ENCODE measurements at places on chromosomes 16 and 17.

GRCh38 chr16:55653106-55653505, 2.7 kb upstream of the SLC6A2 start:
- DNase-seq: no peak

DNA sequence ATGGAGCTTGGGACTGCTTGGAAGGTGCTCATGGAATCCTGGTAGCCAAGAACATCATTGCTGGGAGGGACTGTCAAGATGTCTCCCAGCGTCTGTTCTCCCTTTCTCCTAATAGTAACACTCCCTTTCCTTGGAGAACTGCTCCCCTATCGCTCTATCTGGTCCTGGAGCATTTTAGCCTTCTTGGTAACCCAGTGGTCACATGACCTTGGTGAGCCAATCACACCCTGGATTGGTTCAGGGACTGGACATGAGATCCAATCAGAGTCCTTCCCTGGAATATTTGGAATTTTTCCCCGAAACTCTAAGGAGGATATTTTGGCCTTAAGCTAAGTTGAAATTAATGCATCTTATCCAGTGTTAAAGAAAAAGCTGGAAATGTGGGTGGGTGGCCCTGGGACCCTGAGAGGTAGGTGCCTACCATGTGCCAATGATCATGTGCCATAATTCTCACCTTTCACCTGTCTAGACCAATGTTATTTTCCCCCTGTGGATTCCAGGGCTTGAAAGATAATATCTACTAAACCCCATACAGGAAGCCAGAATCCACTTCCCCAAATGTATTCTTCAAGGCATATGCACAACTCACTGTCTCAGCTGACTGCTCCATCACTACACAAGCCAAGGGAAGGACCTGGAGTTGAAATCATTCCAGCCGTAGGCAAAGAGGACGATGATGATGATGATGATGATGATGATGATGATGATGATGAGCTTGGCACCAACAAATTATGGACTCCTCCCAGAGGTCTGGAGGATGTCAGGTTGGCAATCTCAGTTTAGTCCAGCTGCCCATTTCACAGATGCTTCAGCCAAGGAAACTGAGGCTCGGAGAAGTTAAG, 193.2 kb downstream of the RAB11FIP4 start:
- no peak for DNase-seq

DNA sequence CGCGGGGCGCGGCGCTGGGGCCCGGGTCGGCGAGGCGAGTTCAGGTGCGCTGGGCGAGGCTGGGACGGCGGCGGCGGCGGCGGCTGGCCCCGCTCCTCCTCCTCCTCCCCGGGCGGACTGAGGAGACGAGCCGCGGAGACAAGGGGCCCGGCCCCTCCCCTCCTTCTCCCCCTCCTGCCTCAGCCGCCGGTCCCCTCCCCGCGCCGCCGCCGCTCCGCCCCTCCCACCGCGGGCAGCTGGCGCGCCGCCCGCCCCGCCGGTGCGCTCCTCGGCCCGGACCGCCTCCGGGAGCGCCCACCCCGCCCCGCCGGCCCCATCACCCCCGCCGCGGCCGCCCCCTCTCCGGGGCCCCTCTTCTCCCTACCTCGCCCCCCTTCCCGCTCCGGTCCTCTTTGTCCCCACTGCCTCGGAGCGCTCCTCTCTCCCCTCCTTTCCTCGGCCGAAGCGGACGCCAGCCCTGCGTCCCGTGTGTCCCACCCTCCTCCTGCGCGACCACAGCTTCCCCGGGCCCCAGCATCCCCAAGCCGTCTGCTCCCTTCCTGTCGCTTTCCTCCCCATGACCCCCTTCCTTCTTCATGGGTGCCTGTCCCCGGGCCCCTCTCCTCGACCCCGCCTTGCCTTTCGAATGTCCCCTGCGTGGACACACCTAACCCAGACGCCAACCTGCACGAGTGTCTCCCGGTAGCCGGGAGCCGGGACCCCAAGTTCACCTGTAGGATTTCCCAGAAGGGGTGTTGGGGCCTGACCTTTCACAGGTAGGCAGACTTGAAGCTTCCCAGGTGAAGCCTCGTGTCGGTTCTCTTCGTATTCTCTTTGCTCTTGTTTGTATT, at the start of gene TOX3:
TOX3 (minus strand) TSS at position 140 of the 830 bp plus-strand sequence. CDS start 420 bp downstream, outside the sequence.
- no peak for DNase-seq

DNA sequence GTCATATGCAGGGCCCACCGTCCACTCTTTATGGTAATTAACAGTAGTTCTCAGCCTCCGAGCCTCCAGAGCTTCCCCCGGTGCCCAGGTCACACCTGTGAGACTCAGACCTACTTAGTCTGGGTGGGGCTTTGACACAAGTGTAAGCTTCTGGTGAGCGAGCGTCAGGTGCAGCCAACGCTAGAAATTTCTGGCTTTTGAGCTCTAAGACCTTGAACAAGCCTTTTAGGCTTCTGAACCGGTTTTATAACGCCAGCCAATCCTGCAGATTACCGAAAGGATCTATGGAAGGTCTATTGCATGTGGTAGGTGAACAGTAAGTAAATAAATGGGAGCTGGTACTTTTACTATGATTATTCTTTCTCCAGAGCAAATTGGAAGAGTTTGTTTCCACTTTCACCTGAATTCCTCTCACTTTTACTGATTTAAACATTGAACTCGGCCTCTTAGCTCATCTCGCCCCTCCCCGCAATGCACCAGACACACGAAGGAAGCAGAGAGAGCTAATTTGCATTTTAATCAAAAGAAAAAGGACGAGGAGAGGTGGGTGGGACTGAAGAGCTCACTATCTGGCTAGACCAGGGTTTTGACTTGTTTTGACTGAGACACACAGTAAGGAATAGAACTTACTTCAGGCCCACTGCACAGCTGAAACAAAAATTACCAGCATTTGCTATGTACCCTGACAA, 47.1 kb downstream of the ABAT start:
- DNase-seq: no peak

GRCh38 chr17:40993839-40994238, at the start of gene KRTAP3-3:
TSS of gene KRTAP3-3 (minus strand) at chr17:40994164. CDS start at chr17:40994097, 67 bp downstream.
- DNase-seq: no peak

DNA sequence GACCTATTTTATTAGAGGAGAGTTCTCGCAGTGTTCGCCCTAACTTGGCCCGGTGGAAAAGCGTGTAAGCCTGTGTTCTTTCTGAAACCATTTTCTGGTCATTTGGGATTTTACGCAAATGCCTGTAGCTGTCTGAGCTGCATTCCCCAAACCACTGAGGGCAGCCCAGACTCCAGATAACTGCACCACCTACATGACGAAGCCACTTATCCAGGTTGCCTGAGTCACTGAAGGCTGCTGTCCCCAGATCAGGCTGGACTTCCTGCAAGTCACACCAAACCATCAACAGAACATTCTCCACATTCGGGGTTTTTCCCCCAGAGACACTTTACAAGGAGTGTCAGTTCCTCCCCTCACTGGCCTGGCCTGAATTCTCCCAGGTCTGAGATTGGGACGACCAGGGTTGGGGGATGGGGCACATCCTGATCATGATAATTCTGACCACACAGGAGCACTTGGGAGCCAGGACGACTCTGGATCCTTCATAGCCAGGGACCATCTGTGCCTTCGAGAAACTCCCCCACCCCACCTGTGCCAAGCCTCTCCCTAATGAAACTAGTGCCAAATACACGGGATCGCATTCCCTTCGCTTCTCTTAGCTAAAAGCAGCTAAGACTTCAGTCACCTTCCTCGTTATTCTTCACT, 2.3 kb downstream of the RPRML start:
- no peak for DNase-seq
